ENCODE measurements at places on chromosomes 2 and 18.
A peak's percentile ranks its signal among the peaks of the same experiment; 100 is the strongest.

- H3K4me3 ChIP-seq = no peak overlapping the region
- peaks cover 23% of the 10 kb centered on the region for H3K4me1 ChIP-seq
- H3K36me3 ChIP-seq = no peaks in the 10 kb centered on the region
- no peak for DNase-seq
- no peak overlapping the region for H3K27ac ChIP-seq
- peaks cover 8% of the 10 kb centered on the region for H3K27me3 ChIP-seq
Observed at GRCh38 chr2:20187331-20187730, 37.6 kb downstream of the SDC1 start.

GRCh38 chr2:219119422-219120043 is 41.1 kb downstream of the NHEJ1 start:
- H3K27me3 ChIP-seq = no peaks in the 10 kb centered on the region
- peak; percentile 56 for DNase-seq
- H3K27ac ChIP-seq = no peak overlapping the region
- H3K4me1 ChIP-seq = peaks cover 8% of the 10 kb centered on the region

GRCh38 chr2:160783474-160783873 is 289.9 kb upstream of the RBMS1 start:
- no peaks in the 10 kb centered on the region for H3K27me3 ChIP-seq
- H3K36me3 ChIP-seq = no peaks in the 10 kb centered on the region
- no peak overlapping the region for H3K4me3 ChIP-seq
- no peak overlapping the region for H3K27ac ChIP-seq
- H3K4me1 ChIP-seq = no peaks in the 10 kb centered on the region

- no peak overlapping the region for H3K4me3 ChIP-seq
- H3K4me1 ChIP-seq = no peaks in the 10 kb centered on the region
- no peaks in the 10 kb centered on the region for H3K36me3 ChIP-seq
- no peak overlapping the region for H3K27ac ChIP-seq
Observed at GRCh38 chr2:103896182-103896581, 957.7 kb upstream of the POU3F3 start.

DNA sequence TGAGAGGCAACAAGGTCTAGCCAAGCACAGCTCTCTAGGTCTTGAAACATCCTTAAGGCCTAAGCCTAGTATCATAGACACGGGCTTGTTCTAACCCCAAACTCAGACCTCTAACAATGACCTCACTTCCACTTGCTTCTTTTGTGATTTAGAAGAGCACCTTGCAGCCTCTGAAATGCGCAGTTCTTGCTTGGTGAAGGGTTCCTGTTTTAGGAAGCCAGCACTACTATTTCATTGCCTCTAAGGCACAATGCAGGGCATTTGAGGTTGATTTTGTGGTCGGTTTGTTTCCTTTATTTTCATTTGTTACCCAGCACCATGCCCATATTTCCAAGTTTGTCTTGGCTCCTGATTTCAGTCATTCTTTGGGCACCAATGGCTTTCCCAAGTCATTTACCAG is 117.0 kb upstream of the CYP1B1 start:
- H3K4me1 ChIP-seq = no peaks in the 10 kb centered on the region
- no peak overlapping the region for H3K27ac ChIP-seq
- H3K36me3 ChIP-seq = no peaks in the 10 kb centered on the region
- H3K27me3 ChIP-seq = peaks cover 14% of the 10 kb centered on the region

DNA sequence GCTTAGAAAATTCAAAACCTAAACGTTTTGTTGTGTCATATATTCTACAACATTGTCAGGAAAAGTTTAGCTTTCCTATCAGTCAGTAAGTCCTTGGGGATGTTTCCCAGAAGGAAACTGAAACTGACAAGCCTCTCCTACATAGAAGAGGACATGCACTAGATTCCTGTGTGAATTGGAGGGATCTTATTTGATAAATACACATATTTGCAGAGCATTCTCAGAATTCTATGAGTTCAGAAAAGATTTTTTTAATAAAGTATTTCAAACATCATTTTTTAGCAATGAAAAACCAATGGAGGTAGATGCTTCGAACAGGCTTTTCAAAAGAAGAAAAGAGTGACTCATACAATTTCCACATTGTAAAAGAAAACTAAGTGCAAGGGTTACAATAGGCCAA is 1706.7 kb downstream of the SUCLG1 start:
- no peaks in the 10 kb centered on the region for H3K27me3 ChIP-seq
- no peaks in the 10 kb centered on the region for H3K36me3 ChIP-seq
- no peak for DNase-seq
- no peak overlapping the region for H3K4me3 ChIP-seq
- H3K4me1 ChIP-seq = no peaks in the 10 kb centered on the region

DNA sequence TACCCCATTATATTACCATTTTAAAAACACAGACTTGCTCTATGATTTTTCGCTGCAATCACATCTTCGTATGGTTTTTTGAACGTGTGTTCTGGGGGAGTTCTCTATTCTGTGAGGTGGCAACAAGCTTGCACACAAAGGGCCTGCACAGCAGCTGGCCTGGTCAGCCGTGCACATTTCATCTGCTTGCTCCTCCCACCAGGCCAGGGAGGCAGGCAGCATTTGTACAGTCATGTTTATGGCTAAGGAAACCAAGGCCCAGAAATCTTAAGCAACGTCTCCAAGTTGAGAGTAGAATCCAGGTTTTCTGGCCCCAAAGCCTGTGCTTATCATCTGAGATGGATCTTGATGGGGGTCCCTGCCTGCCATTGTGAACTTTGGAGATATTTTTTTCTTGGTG is 106.4 kb upstream of the SMIM21 start:
- H3K27me3 ChIP-seq = peaks cover 13% of the 10 kb centered on the region
- DNase-seq = no peak
- H3K27ac ChIP-seq = no peak overlapping the region
- no peak overlapping the region for H3K4me3 ChIP-seq

DNA sequence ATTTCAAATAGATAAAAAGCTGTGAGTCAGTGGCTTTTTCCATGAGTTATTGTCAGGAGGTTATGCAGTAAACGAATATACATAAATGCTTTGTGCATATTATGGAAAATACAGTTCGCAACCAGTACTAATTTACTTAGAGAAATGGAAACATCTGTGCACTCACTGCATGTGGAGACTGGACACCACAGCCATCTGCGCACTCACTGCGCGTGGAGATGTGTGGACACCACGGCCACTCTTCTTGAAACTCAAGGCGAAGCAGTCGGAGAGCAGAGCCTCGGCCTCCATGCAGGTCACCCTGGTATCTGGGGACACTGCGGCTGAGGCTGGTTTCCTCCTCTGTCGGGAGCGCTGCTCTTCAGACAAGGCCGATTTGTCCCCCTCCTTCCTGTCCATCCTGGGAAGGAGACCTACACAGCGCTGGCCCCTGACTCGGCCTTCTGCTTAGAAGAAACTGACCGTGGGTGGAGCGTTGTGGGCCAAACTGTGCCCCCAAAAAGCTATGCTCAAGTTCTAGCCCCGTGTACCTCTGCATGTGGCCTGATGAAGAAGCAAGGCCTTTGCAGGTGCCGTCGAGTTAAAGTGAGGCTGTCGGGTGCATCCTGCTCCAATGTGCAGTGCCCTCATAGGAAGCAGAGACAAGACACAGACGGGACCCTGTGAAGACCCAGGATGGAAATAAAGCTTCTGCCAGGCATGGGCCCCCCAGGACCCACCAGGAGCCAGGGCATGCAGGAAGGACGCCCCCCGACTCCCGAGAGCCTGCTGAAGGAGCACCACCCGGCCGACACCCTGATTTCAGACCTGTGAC is 88.0 kb downstream of the TPO start:
- no peak for DNase-seq
- no peak overlapping the region for H3K27ac ChIP-seq
- no peak overlapping the region for H3K4me3 ChIP-seq
- no peaks in the 10 kb centered on the region for H3K36me3 ChIP-seq
- H3K27me3 ChIP-seq = peaks cover 69% of the 10 kb centered on the region

DNA sequence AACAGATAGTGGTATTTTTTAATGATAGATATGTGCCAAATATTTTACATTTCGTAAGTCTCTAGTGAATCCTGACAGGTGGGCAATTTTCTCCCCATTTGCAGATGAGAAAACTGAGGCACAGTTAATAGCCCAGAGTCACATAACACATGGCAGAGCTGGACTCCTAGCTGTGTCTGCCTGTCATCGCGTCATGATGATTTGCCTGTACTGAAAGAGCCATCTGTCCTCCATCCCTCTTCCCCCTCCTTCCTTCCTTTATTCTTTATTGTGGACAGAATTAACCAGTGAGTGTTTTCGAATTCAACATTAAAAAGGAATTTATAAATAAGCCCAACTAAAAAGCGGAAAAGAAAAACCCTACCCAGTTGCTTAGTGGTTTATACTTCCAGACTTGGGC is 3.2 kb downstream of the DNAJB2 start:
- no peak overlapping the region for H3K4me3 ChIP-seq
- H3K36me3 ChIP-seq = no peaks in the 10 kb centered on the region
- H3K27ac ChIP-seq = no peak overlapping the region
- peaks cover 54% of the 10 kb centered on the region for H3K4me1 ChIP-seq
- DNase-seq = no peak
- no peaks in the 10 kb centered on the region for H3K27me3 ChIP-seq

- no peak for DNase-seq
- no peaks in the 10 kb centered on the region for H3K36me3 ChIP-seq
Observed at GRCh38 chr2:149021271-149021719, 17.2 kb upstream of the LYPD6B start.

- no peaks in the 10 kb centered on the region for H3K36me3 ChIP-seq
- H3K27me3 ChIP-seq = no peaks in the 10 kb centered on the region
- H3K4me1 ChIP-seq = no peaks in the 10 kb centered on the region
- H3K4me3 ChIP-seq = no peak overlapping the region
- H3K27ac ChIP-seq = no peak overlapping the region
- DNase-seq = no peak
Observed at GRCh38 chr2:77301441-77301840, 220.7 kb downstream of the LRRTM4 start.

GRCh38 chr18:25235401-25236042 is 116.4 kb downstream of the ZNF521 start:
- H3K4me3 ChIP-seq = no peak overlapping the region
- DNase-seq = no peak
- H3K4me1 ChIP-seq = no peaks in the 10 kb centered on the region
- no peaks in the 10 kb centered on the region for H3K36me3 ChIP-seq
- H3K27me3 ChIP-seq = no peaks in the 10 kb centered on the region

DNA sequence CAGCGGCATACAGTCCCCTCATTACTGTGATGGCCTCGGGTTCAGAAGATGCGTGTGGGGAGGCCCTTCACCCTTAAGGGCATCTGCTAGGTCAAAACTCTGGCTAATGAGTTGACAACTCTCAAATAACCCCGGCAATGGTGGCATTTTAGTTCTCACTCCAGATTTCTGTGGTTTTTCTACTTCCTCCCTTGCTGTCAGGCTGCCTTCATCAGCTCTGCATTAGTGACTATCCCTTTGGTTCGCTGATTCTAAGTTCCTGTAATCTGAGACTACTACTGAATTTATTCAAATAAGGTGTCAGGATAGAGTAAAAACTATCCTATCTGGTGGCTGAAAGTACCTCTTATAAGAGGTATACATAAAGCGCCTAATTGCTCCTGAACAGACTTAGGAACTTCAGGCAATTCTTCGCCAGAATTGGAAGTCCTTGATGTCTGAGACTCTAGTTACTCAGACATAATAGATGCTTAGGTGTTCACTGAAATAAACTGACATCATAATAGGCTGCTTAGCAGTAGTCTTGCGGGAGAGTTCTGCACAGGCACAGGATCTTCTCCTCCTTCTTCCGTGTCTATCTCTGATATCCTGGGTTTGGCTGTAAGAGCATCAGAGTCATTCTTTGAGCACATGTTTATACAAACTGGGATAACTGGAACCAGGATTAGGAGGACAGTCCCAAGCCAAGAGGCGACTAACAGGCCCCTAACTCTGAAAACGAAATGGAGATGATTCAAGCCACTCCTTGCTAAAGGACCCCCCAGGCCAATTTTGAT is 194.5 kb downstream of the DNER start:
- no peak for DNase-seq
- H3K4me1 ChIP-seq = no peaks in the 10 kb centered on the region
- H3K27me3 ChIP-seq = no peaks in the 10 kb centered on the region
- no peak overlapping the region for H3K4me3 ChIP-seq
- no peak overlapping the region for H3K27ac ChIP-seq

- no peaks in the 10 kb centered on the region for H3K36me3 ChIP-seq
- no peak overlapping the region for H3K4me3 ChIP-seq
- H3K4me1 ChIP-seq = no peaks in the 10 kb centered on the region
Observed at GRCh38 chr2:100254646-100255210, 67.6 kb downstream of the LONRF2 start.

- no peaks in the 10 kb centered on the region for H3K4me1 ChIP-seq
- H3K36me3 ChIP-seq = no peaks in the 10 kb centered on the region
- no peak overlapping the region for H3K4me3 ChIP-seq
- no peak for DNase-seq
Observed at GRCh38 chr2:240351088-240351741, 84.2 kb upstream of the GPC1 start.

DNA sequence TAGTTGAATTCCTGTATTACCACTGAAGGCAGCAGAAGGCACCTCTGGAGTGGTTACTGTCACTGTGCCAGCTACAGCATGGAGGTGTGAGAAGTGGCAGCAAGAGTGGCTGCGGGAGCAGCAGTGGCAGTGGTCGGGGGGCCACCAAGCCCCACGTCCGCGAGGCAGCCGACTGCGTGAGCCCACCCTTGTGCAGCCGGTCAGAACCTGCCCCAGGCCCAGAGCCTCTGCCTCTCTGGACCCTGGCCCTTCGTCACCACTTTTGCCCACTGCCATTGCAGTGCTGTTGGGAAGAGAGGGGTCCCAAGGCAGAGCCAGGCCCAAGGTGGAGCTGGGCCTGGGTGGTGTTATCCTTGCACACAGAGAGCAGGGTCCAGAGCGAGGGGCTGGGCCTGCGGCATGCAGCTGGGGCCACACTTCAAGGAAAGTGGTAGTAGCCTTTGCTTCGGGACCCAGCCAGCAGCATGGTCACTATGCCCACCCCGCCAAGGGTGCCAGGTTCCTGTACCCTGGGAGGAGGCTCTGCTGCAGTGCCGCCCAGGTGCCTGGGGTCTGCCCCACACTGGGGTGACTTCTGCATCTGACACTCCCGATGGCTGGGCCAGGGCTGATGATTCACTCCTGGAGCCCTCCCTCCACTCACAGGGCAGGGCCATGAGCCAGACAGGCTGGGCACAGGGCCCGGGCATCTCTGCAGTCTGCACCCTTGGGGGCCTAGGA is 450.1 kb upstream of the LRATD1 start:
- no peaks in the 10 kb centered on the region for H3K4me1 ChIP-seq
- H3K36me3 ChIP-seq = no peaks in the 10 kb centered on the region
- no peak for DNase-seq
- H3K27me3 ChIP-seq = no peaks in the 10 kb centered on the region
- H3K4me3 ChIP-seq = no peak overlapping the region

DNA sequence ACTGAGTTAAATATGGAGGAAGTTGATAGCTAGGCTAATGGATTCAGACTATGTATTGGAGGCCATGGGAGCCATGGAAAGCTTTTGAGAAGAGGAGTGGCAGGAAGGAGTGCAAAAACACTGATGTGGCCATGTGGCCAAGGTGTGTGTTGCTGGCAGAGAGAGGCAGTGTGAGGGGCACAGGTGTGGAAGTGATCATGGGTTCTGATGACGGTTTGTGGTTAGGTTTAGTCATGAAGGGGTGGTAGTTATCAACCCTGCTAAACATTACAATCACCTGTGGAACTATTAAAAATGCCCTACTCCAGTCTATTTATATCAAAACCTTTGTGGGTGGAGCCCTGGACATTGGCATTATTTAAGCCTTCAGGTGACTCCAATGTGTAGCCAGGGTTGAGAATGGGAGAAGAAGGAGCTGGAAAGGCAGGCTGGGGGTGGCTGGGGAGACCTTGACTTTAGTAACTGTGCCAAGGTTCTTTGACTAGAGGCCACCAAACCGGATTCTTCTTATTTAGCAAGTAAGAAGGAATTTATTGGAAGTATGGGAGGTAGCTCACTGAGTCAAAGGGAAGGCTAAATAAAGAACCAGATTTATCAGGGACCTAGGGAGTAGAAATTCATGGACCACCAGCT is 13.5 kb downstream of the GPR39 start:
- no peaks in the 10 kb centered on the region for H3K36me3 ChIP-seq
- H3K27ac ChIP-seq = no peak overlapping the region
- H3K27me3 ChIP-seq = no peaks in the 10 kb centered on the region
- no peaks in the 10 kb centered on the region for H3K4me1 ChIP-seq
- no peak for DNase-seq
- H3K4me3 ChIP-seq = no peak overlapping the region
